ENCODE measurements at places on chromosomes 16 and 17.

DNA sequence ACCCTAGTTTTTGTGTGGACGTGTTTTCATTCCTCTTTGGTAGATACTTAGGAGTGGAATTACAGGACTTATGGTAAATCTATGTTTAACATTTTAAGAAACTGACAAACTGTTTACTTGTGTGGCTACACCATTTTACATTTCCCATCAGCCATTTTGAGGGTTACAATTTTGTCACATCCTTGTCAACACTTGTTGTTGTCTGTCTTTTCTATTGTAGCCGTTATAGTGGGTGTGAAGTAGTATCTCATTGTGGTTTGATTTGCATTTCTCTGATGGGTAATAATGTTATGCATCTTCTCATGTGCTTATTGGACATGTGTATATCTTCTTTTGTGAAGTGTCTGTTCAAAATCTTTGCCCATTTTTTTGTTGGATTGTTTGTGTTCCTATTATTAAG lies 4.5 kb downstream of the FTO start:
- DNase-seq: no peak

- DNase-seq: no peak
Measured at GRCh38 chr16:88925540-88925887, 51.5 kb downstream of the CBFA2T3 start.

DNA sequence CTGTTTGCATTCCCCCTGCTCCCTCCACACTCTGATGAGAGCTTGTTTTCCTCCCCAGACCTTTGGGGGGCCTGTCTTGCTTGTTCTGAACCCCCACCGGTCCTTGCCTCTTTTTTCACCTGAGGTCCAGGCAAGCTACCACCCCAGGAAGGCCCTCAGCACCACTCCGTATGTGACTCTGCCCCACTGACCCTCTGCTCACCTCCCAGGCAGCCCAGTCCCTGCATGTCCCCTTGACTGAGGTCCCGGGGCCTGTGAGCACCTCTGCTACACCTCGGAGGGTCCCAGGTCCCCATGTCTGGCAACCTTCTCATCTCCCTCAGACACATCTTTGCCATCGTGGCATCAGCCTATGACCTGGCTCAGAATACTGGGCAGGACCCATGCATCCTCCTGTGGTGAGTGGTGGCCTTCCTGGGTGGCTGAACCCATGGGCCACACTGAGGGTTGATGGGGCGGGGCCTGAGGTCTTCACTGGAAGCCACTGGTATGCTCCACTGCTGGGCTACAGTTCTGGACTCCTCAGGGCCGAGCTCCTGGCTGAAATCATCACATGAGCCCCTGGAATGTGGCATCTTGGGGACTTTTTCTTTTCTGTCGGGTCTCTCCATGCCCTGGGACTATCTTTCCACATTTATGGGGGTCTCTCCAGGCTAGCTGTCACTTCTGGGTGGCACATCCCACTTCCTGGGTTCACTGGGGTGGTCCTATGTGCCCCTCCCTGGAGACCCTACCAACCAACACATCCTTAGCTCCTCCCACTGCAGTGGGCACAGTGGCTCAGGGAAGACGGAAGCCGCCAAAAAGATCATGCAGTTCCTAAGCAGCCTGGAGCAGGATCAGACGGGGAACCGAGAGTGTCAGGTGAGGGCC lies 3.5 kb downstream of the MYO15B start:
- DNase-seq: no peak

- no peak for DNase-seq
Measured at GRCh38 chr16:818592-818991, 18.1 kb upstream of the GNG13 start.

Data from stimulated activated CD4-positive, alpha-beta T cell treated with anti-CD3 and anti-CD28 coated beads, Interleukin-2, amount 100 ng/mL, for 4 hours (primary cell).